CD4-positive, alpha-beta memory T cell (primary cell): ENCODE measurements at places on chromosomes 6 and 20.

- no peak for DNase-seq
These were observed 3.2 kb downstream of the CDH26 start for GRCh38 chr20:59961423-59961822.

GRCh38 chr6:31705931-31706330, 735 bp upstream of the LY6G6F start:
- no peak for DNase-seq

DNA sequence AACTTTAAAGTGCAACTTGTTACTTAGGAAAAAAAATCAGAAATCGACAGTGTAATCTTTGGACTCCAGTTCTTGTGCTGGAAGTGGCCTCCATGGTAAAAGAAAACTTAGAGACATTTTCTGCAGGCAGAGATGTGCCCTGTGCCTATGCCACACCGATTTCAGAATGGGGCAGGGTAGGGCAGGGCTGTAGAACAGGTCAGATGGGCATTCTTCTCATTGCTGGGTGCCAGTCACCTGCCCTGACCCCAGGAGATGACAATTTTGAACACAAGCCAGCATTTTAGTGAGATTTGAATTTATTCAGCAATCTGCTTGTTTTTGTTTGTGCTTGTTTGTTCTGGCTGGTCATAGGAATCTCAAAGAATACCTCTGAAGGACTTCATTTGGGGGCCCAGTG, 63.3 kb downstream of the SASH1 start:
- DNase-seq, result no peak

DNA sequence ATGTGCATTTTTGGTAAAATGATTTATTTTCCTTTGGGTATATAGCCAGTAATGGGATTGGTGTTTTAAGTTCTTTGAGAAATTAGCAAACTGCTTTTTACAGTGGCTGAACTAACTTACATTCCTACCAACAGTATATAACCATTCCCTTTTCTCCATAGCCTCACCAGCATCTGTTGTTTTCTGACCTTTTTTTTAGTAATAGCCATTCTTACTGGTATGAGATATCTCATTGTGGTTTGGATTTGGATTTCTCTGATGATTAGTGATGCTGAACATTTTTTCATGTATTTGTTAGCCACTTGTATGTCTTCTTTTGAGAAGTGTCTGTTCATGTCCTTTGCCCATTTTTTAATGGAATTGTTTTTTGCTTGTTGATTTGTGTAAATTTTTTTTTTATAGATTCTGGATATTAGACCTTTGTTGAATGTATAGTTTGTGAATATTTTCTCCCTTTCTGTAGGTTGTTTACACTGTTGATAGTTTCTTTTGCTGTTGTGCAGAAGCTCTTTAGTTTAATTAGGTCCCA, 42.3 kb downstream of the STK4 start:
- no peak for DNase-seq

GRCh38 chr6:31836047-31836473, 8.5 kb downstream of the HSPA1B start:
- no peak for DNase-seq

- no peak for DNase-seq
These were observed 59.2 kb upstream of the THBS2 start for GRCh38 chr6:169312658-169313346.

DNA sequence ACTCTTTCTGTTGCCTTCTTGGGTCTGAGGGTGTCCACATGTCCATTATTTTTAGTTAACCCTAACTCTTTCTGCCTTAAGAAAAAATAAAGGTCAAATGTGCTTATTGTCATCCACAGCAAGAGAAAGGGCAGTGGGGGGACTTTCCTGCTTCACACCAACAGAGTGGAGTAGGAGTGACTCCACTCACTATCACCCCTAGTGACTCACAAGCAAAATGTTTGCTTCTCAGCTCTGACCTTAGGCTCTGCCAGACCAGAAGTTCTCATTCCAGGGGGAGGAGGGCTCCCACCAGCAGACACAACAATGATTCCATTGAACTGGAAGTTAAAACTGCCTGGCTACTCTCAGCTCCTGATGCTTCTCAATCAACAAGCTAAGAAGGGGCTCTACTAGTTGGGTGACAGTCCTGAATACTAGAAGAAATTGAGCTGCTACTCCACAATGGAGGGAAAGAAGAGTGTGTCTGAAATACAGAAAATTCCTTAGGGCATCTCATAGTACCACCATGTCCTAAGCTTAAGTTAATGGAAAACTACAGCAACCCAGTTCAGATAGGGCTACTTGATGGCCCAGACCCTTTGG, 83.9 kb upstream of the AFDN start:
- DNase-seq, result no peak

GRCh38 chr6:4253604-4254231, 118.3 kb upstream of the ECI2 start:
- DNase-seq, result no peak

- no peak for DNase-seq
These were observed 209.3 kb upstream of the CDH4 start for GRCh38 chr20:61042506-61043385.

GRCh38 chr20:58094698-58095097, 133.8 kb downstream of the ANKRD60 start:
- no peak for DNase-seq

GRCh38 chr6:138258991-138259390, 40.7 kb upstream of the PBOV1 start:
- DNase-seq, result no peak

DNA sequence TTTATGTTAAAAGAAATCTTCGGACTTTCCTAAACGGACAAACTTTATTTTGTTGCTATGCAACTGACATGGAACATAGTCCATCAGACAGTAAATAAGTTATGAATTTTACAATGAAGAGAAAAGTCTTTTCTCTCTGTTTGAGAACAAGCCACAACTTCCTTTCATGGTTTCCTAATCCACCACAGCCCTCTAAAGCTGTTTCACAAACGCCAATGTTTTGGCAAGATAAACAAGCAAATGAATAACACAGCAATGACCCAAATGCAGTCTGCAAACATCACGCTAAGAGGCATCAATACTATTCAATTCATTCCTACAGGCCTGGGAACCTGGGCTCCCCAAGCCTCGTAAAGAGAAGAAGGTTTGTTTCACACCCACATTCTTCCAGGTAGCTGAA, 60.4 kb downstream of the HAO1 start:
- DNase-seq, result no peak

DNA sequence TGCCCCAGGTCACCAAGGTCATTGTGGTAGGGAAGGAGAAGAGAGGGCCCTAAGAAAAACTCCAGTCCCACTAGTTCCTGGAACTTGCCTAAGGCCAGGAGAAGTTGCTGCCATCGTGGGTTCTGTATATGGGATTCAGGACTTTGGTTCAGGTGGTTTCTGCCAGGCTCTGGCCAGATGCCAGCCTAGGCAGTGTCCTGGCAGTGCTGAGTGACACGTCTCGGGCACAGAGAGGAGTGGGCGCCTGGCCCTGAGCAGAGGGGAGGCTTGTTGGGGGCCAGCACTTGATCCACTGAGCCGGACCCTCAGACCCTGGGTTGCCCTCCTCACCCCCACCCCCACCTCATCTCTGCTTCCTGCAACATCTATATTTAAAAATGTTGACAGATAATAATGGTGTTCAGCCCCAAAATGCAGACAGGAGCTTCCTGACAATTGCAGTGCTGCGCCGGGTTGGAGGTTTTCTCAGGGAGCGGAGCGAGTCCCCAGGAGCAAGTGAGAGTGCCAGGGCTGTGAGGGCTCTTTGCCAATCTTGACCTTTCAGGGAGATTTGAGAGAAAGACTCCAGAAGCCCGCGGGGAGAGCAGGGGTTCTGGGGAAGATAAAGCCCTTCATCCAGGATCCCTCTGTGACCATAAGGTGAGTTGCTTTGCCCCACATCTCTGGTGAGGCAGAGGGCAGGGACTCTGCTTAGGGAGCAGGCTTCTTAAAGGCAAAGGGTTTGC, 71.9 kb downstream of the PHACTR3 start:
- no peak for DNase-seq

- DNase-seq, result no peak
These were observed 174.9 kb upstream of the THBS2 start for GRCh38 chr6:169428532-169428931.

- DNase-seq, result no peak
These were observed 167.4 kb downstream of the ZMYND8 start for GRCh38 chr20:47189060-47189459.
